SK-N-SH treated with all-trans-retinoic acid at 6 μM for 48 hours (cell line): ENCODE measurements at places on chromosomes 13 and 19.

DNA sequence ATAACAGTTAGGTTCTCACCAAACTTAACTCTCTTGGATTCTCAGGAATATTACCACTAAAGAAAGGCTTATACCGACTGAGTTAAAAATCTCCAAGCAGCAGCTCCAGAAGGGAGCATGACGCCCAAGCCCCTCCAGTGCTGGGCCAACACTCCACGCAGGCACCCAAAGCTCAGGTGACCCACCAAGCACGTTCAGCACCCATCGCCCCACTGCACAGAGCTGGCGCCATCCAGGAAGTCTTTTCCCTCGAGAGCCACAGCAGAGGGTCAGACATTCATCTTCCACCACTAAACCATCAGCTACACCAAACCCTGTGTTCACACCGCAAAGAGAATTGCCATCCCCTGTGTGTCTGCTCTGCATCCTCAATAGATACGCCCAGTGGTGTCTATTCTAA lies 65.7 kb downstream of the SOX1 start:
- no peak for ATAC-seq

GRCh38 chr19:13083627-13084026 lies 19.0 kb downstream of the LYL1 start:
- no peak for ATAC-seq

GRCh38 chr13:98676239-98676638 lies 76.2 kb downstream of the SLC15A1 start:
- no peak for ATAC-seq

- ATAC-seq: no peak
These were observed 137.5 kb downstream of the FREM2 start for GRCh38 chr13:38824342-38824741.

- no peak for ATAC-seq
These were observed 3.9 kb upstream of the NUDT19 start for GRCh38 chr19:32687681-32688080.

- ATAC-seq: no peak
These were observed 54.8 kb downstream of the GATAD2A start for GRCh38 chr19:19460258-19460731.

DNA sequence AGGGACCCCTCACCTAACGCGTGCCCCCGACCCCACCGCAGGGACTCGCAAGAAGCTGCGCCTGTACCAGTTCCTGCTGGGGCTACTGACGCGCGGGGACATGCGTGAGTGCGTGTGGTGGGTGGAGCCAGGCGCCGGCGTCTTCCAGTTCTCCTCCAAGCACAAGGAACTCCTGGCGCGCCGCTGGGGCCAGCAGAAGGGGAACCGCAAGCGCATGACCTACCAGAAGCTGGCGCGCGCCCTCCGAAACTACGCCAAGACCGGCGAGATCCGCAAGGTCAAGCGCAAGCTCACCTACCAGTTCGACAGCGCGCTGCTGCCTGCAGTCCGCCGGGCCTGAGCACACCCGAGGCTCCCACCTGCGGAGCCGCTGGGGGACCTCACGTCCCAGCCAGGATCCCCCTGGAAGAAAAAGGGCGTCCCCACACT lies 4.7 kb upstream of the MYBPC2 start:
- ATAC-seq: no peak

DNA sequence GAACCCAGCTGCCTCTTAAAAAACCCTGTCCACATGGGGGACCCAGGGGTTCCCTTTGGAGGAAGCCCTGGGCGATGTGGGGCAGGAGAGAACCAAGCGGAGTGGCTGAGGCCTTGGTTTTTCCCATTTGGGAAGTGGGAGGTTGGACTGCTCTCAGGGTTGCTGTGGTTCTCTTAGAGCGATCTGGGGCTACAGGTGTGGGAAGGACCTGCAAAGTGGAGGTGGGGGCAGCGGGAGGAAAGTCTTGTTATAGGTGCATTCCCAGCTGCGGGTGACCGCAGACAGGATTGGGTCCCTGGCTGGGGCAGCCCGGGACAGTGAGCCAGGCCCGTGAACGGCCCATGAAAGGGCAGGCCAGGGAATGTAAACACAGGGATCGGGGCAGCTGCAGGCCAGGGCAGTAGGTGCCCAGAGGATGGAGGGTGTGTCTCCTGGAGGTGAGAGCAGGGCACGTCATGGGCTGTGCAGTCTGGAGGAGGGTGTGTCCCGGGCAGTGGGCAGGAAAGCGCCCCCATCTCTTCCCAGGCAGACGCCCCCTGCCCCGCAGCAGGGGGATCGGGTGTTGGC lies 814 bp downstream of the SLC25A23 start:
- ATAC-seq: no peak

DNA sequence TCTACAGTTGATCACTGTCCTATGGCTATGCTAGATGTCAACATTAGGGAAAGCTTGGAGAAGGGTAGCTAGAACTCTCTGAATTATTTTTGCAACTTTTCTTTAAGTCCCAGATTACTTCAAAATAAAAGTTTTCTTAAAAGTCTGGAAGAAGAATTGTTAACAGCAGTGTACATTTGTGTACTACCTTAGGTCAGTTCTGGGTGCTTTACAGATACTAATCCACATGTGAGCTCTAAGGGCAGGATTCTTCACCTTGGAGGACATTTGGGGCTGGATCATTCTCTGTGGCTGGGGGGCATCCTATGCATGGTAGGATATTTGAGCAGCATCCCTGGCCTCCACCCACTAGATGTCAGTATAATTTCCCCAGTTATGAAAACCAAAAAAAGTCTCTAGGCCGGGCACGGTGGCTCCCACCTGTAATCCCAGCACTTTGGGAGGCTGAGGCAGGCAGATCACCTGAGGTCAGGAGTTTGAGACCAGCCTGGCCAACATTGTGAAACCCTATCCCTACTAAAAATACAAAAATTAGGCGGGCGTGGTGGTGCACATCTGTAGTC lies 2.8 kb downstream of the BRME1 start:
- ATAC-seq: no peak

DNA sequence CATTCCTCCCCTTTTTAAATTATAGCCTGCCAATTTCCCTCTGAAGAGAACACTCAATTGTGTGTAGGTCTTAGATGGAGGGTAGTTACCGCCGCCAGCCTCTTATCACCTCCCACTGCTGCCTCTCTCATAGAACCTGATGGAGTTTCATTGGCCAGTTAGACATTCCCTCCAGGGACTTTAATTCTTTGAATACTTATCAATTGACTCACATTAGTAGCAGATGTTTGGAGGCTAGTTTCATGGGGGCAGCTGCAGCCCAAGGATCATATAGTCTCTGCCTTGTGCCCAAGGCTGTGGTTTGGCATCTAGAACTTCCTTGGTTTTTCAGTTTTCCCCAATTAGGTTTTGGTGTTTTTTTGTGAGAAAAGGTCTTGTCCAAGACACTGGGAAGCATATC lies 318.9 kb upstream of the HTR2A start:
- ATAC-seq: peak; percentile 90

GRCh38 chr13:51977625-51978024 lies 33.6 kb downstream of the ATP7B start:
- no peak for ATAC-seq

GRCh38 chr13:48304143-48304876 lies 759 bp downstream of the RB1 start:
- ATAC-seq: peak; percentile 57

GRCh38 chr19:17910791-17911360 lies 21.9 kb upstream of the CCDC124 start:
- no peak for ATAC-seq

- ATAC-seq: no peak; the same call in 2 of the 3 replicates
These were observed 7.5 kb downstream of the ZNF610 start for GRCh38 chr19:52343548-52343947.

DNA sequence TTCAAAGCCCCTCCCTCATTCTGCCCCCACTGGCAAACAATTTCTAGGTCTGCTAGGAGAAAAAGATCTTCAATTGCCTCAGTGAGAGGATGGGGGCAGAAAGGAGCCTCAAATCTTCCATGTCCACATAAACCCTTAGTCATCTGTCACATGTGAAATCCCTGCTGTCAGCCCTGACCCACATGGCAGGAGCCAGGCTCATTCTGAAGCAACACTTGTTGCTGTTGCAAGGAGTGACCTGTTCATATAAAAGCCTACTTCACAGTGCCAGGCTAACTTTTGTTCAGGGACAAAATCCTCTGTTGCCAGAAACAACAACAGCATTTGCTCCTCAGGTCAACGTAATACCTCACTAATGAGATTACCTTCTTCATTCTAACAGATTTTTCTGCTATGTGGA lies 70.5 kb downstream of the IRS2 start:
- ATAC-seq: no peak

DNA sequence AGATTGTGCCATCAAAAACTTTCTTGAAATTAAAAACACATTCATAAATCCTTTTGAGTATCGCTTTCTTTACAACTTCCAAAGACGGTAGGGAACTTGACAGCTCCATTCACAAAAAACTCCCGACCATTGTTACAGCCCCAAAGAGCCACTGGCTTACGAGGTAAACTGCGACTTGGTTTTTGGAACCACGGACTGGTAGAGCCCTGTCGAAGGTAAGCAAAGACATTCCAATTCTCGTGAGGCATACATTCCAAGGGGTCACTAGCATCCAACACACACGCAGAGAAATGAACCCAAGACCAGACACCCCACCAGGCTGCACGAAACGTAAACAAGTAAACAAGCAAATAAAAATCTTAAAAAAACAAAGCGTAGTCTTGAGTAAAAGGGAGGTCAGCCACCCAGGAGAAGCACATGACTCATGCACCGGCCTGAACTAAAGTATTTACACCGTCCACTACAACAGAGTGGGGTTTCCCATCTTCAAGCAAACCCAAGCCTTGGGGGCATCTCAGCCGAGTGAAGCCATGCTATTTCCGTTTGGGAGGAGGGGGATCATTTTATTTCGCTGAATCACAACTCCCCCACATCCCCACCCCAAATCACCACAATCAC lies 1.4 kb downstream of the BRD4 start:
- peak; percentile 70 for ATAC-seq

DNA sequence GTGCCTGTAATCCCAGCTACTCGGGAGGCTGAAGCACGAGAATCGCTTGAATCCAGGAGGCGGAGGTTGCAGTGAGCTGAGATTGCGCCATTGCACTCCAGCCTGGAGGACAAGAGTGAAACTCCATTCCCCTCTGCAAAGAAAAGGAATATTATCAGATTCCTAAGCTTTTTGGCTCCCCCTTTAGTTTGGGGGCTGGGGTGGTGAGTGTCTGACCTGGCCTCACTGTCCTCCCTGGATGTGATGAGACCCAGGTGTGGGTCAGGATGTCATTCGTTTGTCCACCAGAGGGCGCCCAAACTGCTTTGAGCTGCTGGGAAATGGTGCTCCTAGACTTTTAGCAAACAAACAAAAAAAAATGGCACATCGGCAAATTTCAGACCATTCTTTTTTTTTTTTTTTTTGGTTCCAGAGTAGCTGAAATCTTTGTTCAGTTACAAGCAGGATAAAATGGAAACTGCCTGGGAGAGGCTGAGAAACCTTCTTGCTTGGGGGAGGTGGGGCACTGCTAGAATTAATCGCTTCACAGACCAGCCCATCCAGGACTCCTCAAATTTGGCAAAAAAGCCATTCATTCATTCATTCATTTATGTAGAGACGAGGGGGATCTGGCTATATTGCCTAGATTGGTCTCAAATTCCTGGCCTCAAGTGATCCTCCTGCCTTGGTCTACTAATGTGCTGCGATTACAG lies 29.4 kb downstream of the SPC24 start:
- ATAC-seq: peak; percentile 84

DNA sequence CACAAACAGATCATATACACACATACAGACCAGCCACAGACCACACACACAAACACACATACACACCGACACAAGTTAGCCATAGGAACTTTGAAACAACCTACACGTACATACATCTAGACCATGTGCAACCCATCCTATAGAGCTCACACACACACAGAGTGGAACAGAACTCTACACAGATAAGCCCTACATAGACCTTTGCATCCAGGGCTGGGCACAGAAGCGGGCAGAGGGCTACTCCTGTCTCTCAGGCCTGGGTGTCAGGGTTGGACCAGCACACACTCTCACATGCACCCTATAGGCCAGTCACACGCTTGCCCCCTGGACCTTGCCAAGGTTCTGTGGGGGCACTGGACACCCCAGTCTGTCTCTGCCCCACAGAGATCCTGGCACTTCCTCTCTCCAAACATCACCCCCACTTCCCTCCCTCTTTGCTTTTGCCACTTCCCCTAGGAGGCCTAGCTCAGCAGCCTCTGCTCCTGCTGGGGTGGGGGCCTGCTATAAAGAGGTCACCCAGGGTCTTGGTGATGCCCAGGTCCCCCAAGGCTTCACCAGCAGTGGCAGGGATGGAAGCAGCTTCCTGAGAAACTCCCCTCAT lies 5.8 kb upstream of the JUNB start:
- no peak for ATAC-seq

DNA sequence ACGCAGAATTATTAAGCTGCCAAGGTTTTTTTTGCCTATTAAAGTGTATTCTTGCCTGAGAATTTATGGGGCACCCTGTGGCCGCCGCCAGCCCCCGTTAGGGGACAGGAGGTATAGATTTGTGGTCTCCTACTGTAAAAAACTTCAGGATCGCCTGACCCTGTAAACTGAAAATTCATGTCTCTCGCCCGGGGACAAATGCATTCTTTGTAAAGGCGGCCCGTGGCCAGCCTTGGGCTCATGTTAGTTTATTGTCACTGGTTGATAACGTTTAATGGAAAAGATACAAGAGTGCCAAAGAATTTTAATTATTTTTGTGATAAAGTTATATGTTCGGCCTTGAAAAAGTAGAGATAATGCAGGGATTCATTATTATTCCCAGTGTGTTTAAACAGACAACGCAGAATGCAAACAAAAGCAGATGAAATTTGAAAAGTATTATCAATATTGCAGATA lies 141.7 kb downstream of the URI1 start:
- no peak for ATAC-seq
